Activated T-cell treated with anti-CD3 and anti-CD28 coated beads, Interleukin-2, amount 50 U/mL, for 24 hours (primary cell): ENCODE measurements at places on chromosomes 12 and 14.
A peak's percentile ranks its signal among the peaks of the same experiment; 100 is the strongest.

DNA sequence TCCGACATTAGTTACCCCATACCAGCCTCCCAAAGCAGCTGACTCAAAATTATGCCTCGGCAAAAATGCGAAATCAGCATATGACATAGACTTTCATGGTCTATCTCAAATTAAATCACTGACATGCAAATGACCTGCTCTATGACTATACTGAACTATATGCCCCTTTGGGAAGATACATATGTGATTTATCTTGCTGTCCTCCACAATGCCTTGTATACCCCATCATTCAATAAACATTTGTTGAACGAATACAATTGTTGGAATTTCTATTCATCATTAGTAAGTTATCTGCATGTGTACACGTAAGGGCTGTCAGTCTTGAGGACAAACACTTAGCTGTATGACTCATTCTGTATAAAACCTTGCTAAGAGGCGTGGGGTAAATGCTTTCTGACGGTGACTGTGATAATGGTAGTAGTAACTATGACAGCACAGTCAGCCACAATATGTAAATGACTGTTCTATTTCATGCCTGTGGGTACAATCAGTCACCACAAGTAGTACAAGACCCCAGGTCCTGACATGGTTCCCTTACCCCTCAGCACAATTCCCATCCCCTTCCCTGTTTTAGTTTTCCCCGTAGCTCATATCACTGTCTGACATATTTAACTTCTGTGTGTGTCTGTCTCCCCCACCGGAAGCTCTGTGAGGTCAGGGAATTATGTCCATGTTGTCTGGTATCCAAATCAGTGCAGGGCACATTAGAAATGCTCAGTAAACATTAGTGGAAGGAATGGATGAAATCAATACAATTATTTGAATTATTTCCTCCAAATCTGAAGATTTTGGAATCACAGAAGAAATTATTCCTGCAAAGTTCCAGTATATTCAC is 42.8 kb downstream of the STXBP6 start:
- peaks cover 14% of the 10 kb centered on the region for H3K27me3 ChIP-seq
- H3K36me3 ChIP-seq = no peaks in the 10 kb centered on the region
- no peak overlapping the region for H3K27ac ChIP-seq
- H3K4me1 ChIP-seq = no peaks in the 10 kb centered on the region
- H3K4me3 ChIP-seq = no peak overlapping the region
- no peak for DNase-seq

GRCh38 chr12:50581226-50582184 is 76.7 kb downstream of the DIP2B start:
- H3K4me3 ChIP-seq = no peak overlapping the region
- peaks cover 5% of the 10 kb centered on the region for H3K36me3 ChIP-seq
- peak overlapping the region; percentile 47 for H3K27ac ChIP-seq
- peaks cover 29% of the 10 kb centered on the region for H3K4me1 ChIP-seq
- H3K27me3 ChIP-seq = no peaks in the 10 kb centered on the region
- DNase-seq = no peak

DNA sequence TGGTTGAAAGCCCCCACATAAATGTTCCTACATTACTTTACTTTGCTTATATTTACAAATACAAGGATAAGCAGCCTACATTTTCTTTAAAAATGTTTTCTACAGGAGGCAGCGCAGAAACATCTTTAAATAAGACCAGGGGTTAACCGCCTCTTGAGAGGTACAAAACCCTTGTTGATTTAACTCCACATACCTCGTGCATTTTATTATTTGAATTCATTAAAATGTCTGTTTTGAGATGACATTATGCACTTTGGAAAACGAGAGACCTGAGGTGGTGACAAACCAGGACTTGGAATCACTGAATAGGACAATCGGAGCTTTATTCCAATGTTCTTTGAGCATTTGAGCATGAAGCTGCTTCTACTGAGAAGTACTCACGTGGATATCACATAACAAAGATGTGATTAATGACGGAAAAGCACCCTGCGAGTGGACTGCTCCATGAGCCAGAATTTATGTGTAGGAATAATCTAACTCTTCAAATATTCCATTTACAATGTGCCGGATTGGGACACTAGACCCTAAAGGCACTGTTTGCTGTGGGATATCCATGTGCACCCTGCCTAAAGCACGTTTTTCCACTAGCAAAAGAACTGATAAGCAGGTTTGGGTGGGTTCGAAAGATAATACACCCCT is 746 bp upstream of the DUSP16 start:
- H3K36me3 ChIP-seq = peaks cover 27% of the 10 kb centered on the region
- peak overlapping the region; percentile 79 for H3K4me3 ChIP-seq
- H3K4me1 ChIP-seq = peaks cover 35% of the 10 kb centered on the region
- H3K27ac ChIP-seq = peak overlapping the region; percentile 93

- peak; percentile 58 for DNase-seq
- H3K36me3 ChIP-seq = peaks cover 32% of the 10 kb centered on the region
- no peaks in the 10 kb centered on the region for H3K27me3 ChIP-seq
- peak overlapping the region; percentile 93 for H3K27ac ChIP-seq
- peaks cover 32% of the 10 kb centered on the region for H3K4me1 ChIP-seq
Observed at GRCh38 chr14:34713681-34714319, 593 bp downstream of the CFL2 start.

GRCh38 chr12:2644683-2645405 is 149.9 kb upstream of the FKBP4 start:
- H3K27me3 ChIP-seq = peaks cover 47% of the 10 kb centered on the region
- H3K4me3 ChIP-seq = no peak overlapping the region
- peaks cover 26% of the 10 kb centered on the region for H3K4me1 ChIP-seq
- H3K36me3 ChIP-seq = no peaks in the 10 kb centered on the region
- no peak for DNase-seq

DNA sequence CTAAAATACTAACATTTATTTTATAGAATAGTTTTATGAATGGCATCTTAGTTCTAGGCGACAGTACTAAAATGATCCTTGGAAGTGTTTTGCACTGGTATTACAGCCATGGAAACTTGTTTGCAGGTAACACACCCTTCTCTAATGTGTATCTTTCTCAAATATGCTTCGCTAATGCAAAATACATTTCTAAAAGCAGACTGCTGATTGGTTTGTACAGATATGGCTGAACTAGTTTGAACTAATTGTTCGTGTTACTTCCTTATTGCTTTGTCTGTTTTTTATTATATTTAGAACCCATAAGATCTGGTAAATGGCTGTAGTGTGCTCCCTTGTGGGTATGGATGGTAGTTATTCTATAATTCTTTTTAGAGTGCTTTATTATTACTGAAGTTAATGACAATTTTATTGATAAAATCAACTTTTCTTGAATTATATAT is 53.0 kb downstream of the ATF7IP start:
- peaks cover 67% of the 10 kb centered on the region for H3K4me1 ChIP-seq
- no peak overlapping the region for H3K4me3 ChIP-seq
- peak overlapping the region; percentile 61 for H3K27ac ChIP-seq
- H3K36me3 ChIP-seq = peaks cover 47% of the 10 kb centered on the region
- DNase-seq = no peak

DNA sequence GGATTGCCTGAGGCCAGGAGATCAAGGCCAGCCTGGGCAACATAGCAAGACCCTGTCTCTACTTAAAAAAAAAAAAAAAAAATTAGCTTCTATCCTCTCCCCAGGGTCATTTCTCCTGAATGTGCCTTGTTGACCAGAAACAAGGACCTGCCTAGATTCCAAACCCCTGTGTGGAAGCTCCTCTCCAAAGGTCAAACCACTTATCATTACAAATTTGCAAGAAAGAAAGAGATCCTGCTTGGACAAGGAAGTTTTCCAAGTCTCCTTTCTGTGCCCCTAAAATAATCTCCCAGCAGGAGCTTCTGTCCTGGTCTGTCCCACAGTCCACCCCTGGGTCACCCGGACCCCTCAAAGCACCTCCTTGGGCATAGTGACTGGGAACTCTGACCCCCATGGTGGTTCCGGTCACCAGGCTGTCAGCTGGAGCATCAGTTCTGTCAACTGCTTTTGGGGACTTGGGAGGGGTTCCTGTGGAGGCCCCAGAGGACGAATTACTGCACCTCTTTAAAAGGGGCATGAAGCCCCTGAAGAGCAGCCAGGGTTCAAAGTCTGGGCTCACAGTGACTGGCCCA is 38.4 kb downstream of the ACTN1 start:
- no peak for DNase-seq
- H3K36me3 ChIP-seq = peaks cover 10% of the 10 kb centered on the region
- peak overlapping the region; percentile 80 for H3K27ac ChIP-seq
- H3K4me3 ChIP-seq = no peak overlapping the region

DNA sequence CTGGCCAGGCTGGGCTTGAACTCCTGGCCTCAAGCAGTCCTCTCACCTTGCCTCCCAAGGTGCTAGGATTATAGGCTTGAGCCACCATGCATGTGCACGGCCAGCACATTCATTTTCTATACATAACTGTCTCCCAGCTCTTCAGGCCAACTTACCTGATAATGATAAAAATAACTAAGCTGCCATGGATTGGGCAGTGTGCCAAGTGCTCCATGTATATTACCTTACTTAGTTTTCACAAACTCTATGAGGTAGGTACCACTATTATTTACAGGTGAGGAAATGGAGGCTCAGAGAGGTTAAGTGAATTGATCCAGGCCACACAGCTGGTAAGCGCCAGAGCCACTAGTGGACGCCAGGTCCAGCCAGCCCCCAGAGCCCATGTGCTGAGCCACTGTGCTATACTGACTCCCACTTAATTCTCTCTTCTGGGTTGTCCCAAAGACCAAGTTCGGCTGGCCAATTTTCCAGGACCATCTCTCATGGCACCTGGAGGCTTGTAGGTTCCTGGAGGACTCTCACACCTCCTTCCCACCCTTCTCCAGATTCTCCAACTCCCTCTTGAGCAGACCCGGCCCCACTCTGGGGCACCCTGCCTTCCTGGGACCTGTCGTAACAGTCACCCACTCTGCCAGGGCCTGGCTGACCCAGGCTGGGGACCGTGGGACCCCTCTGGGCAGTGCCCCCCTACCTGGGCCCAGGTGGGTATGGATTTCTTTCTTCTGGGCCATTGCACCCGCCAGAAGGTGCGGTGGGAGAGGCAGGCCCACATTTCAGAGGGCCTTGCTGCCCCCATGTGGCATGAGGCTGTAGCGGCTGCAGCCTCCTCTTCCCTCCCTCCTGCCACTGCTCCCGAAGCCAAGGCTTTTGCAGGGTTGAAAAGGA is 30.2 kb upstream of the CIPC start:
- no peak overlapping the region for H3K4me3 ChIP-seq
- peak; percentile 74 for DNase-seq
- H3K27ac ChIP-seq = no peak overlapping the region
- no peaks in the 10 kb centered on the region for H3K4me1 ChIP-seq
- H3K27me3 ChIP-seq = peaks cover 12% of the 10 kb centered on the region
- no peaks in the 10 kb centered on the region for H3K36me3 ChIP-seq

DNA sequence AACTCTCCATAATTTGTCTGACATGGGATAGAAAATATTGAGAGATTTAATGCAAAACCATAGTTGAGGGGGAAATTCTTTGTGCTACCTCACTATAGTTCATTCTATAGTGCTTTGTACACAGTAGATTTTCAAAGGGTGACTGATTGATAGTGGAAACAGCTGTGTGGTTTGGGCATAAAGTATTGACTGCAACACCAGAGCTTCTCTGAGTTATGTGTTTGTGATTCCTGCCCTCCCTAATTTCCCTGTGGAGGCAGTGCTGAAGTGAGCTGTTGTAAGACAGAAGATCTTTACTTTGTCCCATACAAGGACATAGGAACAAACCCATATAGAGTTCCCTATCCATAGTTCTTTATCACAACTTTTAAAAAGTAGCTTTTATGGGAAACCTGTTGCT is 47.1 kb downstream of the PTPRQ start:
- H3K4me3 ChIP-seq = no peak overlapping the region
- H3K36me3 ChIP-seq = no peaks in the 10 kb centered on the region
- no peaks in the 10 kb centered on the region for H3K27me3 ChIP-seq
- no peaks in the 10 kb centered on the region for H3K4me1 ChIP-seq

GRCh38 chr14:92954933-92955332 is 32.0 kb downstream of the CHGA start:
- H3K27me3 ChIP-seq = no peaks in the 10 kb centered on the region
- peak overlapping the region; percentile 20 for H3K27ac ChIP-seq
- H3K4me1 ChIP-seq = peaks cover 6% of the 10 kb centered on the region
- DNase-seq = no peak
- H3K36me3 ChIP-seq = peaks cover 60% of the 10 kb centered on the region
- no peak overlapping the region for H3K4me3 ChIP-seq
